ENCODE measurements at places on chromosomes 1 and 21.

GRCh38 chr1:87495870-87496269 lies 167.2 kb downstream of the LMO4 start:
- no peak for DNase-seq

DNA sequence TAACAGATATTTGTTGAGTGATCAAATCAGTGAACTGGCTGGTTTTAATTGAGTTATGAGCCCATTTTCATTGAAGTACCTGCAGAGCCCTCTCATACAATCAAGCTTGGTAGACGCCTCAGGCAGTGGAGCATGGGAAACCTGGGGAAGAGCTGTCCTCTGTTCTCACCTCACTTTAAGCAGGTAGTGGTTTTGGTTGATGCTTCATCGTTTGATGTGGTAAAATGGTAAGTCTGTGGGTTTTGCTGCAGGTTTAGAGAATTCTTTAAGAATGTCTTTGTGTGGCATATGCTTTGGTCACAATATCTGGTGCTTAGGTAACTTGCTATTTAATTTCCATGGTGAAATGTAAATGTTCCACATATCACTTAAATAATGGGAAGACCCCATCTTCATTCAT lies 10.0 kb downstream of the LAMC1 start:
- DNase-seq: no peak

DNA sequence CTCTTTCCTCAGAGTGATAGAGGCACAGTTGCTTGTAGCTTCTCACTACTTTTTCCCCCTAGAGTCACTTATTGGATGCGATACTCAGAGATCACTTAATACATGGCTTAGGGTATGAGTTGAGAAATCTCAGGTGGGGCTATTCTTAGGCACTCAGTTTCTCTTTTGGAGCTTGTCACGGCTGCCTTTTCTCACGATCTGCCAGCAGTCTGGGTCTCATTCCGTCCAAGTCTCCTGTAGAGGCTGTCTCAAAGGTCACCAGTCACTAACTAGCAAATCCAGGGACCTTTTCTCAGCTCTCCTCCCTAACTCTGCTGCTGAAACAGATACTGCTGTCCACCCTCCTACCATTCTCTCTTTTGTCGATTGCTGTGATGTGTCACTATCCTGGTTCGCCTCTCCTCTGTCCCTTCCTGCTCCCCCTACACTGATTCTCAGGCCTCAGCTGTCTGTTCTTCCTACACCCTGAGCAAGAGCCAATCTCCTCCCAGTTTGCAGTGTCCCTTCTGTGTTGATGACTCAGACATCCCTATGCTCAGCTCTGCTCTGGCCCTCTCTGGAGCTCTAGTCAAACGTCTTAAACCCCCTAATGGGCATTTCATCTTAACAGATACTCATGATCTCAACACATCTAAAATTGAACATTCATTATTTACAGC lies 12.4 kb downstream of the ATP1A2 start:
- peak; percentile 13 for DNase-seq

GRCh38 chr21:15748586-15748985 lies 18.8 kb downstream of the USP25 start:
- DNase-seq: no peak

DNA sequence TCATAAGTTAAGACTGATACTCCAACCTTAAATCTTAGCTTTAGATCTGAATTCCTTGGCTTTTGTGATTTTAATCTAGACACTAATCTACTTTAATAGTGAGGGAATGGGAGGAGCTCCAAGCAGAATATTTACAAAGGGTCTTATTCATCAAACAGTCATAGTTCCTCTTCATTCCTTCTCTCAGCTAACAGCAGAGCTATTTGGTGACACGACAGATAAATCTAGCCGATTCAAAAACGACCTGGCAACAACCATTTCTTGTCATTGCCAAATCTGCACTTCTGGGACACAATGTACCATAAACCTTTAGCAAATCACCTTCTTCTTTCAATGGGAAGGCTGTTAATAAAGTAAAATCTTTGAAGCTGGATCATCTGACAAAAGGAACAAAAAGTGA lies 52.8 kb upstream of the FOXD3 start:
- DNase-seq: no peak

- no peak for DNase-seq
Measured at GRCh38 chr1:74824497-74825107, 91.7 kb downstream of the TYW3 start.

- peak; percentile 6 for DNase-seq
Measured at GRCh38 chr1:74767490-74767889, 34.5 kb downstream of the TYW3 start.

DNA sequence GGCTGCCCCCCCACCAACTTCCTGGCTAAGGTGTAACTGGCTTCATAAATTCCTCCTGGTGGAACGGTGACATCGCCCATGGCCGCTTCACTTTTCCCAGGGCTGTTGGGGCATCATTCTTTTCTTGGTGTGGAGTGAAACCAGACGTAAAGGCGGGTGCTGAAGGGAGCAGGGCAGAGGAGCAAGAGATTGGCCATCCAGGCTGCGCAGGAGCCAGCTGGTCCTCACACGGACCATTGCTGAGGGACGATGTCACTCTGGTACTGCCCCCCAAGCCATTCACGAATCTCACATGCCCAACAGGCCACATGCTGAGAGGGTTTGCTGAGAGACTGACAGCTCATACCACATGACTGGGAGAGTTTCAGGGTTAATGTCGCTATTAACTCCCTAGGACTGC lies 10.5 kb upstream of the PKP1 start:
- DNase-seq: no peak

Measured in MV-4-11 (cell line).